ENCODE measurements at places on chromosomes 3 and 15.

DNA sequence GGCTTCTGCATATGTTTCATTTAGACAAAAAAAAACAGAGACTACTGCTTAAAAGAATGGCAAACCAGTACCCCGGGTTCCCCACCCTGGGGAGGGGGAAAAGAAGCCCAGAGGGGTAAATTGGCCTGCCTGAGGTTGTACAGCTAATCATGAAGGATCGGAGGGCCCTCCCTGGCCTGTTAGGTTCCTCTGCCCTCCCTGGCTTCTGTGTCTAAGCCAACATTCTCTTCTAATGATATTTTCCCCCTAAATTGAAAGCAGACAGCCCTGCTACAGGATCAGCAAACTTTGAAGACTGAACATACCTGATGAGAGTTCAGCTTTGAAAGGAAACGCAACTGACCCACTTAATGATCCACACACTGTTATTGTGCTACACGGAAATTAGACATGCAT lies 2.5 kb downstream of the ARHGAP31 start:
- no peak for DNase-seq

DNA sequence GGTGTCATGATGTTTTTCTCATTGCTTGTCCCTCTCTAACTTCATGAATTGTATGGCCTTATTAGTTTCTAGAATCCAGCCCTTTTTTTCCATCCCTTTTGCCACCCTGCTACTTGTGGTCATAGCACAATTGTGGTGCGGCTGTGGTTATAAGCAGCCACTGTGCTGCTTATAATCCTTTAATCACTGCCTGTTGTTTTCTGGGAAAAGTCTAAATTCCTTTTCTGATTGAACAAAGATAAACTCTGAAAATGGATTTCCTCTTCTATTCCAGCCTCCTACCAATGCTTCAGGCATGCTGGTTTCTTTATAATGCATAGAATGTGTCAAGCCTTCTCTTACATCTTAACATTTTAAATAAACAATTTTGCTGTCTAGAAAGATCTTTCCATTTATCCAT lies 319.5 kb downstream of the C3orf38 start:
- no peak for DNase-seq

DNA sequence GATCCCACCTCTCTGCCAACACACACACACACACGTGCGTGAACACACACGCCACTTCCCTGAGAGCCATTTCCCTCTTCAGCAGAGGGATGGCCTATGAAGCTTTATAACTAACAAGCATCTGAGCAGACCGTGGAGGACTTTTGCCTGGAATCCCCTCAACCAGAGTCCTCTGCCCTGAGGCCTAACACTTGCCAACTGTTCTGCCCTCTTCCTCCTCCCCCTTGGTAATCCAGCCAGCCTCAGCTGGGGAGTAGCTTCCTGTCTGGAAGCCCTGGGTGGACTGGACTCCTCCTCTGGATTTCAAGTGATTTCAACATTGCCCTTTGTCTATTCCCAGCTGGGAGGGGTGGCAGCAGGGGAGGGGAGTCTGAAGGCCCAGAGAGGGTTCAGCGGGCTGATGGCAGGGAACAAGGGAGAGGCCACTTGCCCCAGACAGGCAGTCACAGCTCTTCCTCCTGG lies 68.4 kb upstream of the HACD2 start:
- peak; percentile 13 for DNase-seq

GRCh38 chr15:43187544-43188155 lies 2.4 kb downstream of the CCNDBP1 start:
- peak; percentile 64 for DNase-seq

- DNase-seq: no peak
Measured at GRCh38 chr3:117844676-117845075, 1135.1 kb downstream of the TUSC7 start.

DNA sequence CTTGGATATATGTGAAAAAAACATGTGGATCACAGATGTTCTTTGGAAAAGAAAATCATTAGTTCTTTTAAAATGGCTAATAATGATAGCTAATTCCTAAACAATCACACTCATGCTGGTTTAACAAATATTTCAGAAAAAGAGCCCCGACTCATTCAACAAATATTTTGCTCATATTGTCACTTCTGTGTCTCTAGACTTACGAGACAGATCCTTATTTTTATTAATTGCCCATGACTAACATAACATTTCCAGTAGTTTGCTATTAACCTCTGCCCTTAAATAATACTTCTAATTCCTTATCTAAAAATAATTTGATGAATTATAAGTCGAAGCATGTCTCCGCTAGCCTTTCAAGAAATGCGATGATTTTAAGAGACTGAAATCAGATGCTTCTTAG lies 70.4 kb downstream of the SATB1 start:
- no peak for DNase-seq

- DNase-seq: no peak
Measured at GRCh38 chr15:27844018-27844666, 255.0 kb downstream of the OCA2 start.
